Mammary epithelial cell (primary cell): ENCODE measurements at places on chromosomes 5 and 9. TPM values are rescaled to one million over a fixed set of nuclear protein-coding genes. Genes with fewer than 3 reads are reported as not detected.

Gene CSNK1A1
- polyA plus RNA-seq: 146 TPM

Gene CCDC152
- polyA plus RNA-seq: 1.0 TPM

Gene ADGRV1
- polyA plus RNA-seq: 0.02 TPM

Gene SIMC1
- polyA plus RNA-seq: 13.3 TPM

Gene ZNF879
- polyA plus RNA-seq: 1.2 TPM

Gene TMED9
- 333 TPM for polyA plus RNA-seq

Gene ADCY2
- polyA plus RNA-seq: not detected

Gene ELAVL2
- 5.2 TPM for polyA plus RNA-seq
